ENCODE measurements at places on chromosomes 16 and 17.

GRCh38 chr16:25060920-25061319, 45.8 kb upstream of the ARHGAP17 start:
- peak; percentile 33 for DNase-seq

DNA sequence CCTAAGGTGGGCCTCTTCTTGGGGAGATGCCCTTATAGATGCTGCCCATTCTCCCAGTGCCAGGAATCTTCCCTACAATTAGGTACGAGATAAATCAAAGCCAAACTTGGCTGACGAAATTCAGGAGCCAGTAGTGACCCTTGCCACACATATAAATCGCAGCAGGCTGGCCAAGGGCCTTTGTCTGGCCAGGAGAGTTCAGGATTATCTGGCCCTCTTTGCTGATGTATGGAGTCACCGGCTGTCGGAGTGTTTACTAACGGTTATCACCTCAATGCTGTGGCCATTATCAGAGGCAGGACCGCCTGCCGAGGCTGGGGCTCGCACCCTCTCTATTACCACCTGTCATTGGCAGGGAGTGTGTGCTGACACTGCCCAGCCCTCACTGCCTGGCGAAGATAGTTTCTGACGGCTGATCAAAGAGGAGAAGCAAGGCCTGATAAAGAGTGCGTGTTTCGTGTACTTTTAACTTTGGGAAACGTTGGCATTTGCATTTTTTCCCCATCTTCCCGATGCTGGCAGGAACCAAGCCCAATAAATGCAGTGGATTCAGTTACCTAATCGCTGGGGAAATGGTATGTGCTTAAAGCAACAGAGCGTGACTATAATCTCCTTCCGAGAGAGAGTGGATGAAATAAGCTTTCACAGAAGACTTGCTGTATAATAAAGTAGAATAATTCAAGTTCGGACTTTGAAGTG, 32.8 kb upstream of the TBX2 start:
- no peak for DNase-seq

- DNase-seq: no peak
These were observed 45.0 kb downstream of the KANSL1 start for GRCh38 chr17:46148247-46148646.

DNA sequence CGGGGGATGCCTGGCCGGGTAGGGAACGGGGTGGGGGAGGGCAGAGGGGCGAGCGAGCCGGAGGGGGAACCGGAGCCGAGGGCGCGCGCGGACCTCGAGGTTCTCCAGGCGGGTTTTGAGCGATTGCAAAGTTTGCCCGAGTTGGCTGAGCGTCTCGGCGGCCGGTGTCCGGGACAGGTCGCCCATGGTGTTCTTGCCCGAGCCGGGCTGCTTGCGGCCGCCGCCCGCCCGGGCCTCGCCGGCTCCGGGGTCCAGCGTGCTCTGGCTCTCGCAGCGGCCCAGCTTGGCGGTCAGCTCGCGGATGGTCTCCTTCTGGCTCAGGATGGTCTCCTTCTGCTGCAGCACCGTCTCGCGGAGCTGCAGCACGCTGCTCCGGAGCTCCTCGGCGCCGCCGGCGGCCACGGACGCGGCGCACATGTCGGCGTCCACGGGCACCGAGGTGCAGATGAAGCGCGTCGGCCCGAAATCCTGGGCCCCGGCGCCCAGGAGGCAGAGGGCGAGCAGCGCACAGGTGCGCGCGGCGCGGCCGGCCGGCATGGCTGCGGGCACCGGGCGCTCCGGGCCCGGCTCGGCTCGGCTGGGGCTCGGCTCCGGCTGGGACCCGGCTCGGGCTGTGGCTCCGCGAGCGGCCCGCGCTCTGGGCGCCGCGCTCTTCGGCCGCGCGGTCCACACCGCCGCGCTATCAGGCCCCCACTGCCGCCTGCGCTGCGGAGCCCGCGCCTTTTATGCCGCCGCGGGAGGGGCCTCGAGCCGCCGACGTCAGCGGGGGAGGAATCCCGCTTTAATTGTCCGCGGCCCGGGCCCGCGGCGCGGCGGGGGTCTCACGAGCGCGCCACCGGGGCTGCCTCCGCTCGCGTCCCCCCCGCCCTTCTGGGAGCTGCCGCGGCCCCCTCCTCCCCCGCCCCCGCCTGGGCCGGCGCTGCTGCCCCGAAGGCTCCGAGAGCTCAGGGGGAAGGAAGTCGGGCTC, at the start of gene NPTX1:
Gene NPTX1 (minus strand): TSS at position 698 of the 967 bp plus-strand sequence. CDS start 161 bp downstream, at position 537.
- no peak for DNase-seq
